ENCODE measurements at places on chromosomes 16 and 17.

DNA sequence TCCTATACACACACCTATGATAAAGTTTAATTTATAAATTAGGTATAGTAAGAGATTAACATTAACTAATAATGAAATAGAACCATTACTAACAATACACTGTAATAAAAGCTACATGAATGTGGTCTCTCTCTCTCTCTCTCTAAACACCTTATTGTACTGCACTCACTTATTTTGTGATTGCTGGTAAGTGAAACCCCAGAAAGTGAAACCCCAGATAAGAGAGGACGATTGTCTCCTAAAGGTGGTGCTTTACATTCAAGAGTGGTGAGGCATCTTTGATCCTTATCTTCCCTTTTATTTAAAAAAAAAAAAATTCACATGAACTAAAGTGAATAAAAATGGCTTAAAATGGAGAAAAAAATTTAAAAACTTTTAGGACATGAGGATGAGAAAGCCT is 80.1 kb upstream of the TRAP1 start:
- no peak for DNase-seq

GRCh38 chr16:63230421-63231040 is 1194.3 kb upstream of the CDH8 start:
- no peak for DNase-seq

DNA sequence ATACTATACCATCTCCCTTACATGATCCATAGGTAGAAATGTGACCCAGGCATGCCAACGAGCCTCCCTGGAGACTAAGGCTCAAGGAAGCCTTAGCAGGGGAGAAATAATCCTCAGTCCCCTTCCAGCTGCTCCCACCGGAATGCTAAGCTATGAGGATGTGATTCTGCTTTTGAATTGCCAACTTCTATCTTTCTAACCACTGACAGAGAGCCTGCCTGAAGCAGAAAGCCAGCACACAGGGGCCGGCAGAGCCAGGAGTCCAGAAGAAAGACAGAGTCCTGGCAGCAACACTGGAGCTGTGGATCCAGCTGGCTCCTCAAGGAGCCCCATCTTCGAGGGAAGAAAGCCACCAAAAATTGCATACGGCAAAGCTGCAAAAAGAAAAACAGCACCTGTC is 579.6 kb upstream of the CDH5 start:
- no peak for DNase-seq

DNA sequence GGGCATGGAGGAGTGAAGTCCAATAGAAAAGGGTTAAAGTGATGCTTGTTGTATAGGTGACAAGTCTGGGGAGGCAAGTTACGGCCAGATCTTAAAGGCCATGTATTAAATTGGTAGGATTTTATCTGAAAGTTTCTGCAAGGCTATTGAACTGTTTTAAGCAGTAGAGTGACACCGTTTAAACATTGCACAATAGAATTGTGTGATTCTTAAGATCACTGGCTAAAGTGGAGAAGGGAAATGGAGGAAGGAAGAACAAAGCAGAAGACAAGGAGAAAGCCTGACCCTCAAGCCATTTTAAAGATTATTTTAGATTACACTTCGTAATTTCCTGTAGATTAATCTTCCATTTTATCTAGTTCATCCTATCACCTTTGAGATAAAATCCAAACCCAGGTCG is 5.6 kb upstream of the MPHOSPH6 start:
- DNase-seq: no peak

DNA sequence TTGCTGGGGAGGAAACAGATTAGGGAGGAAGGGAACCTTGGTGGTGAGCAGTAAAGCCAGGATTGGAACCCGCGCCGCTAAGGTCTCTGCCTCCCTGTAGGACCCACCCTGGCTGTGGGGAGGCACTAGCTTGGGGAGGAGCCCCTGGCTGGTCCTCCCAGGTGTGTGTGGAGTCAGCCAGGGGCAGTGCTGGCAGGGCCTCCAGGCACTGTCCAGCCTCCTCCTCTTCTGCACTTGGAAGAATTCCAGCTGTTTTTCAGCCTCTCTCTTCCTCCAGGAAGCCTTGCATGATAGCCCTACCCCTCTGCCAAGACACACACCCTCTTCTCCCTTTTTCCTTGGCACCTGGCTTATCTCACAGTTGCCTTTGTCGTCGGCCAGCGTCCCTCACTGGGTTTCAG is 34.8 kb downstream of the TMEM235 start:
- DNase-seq: no peak

DNA sequence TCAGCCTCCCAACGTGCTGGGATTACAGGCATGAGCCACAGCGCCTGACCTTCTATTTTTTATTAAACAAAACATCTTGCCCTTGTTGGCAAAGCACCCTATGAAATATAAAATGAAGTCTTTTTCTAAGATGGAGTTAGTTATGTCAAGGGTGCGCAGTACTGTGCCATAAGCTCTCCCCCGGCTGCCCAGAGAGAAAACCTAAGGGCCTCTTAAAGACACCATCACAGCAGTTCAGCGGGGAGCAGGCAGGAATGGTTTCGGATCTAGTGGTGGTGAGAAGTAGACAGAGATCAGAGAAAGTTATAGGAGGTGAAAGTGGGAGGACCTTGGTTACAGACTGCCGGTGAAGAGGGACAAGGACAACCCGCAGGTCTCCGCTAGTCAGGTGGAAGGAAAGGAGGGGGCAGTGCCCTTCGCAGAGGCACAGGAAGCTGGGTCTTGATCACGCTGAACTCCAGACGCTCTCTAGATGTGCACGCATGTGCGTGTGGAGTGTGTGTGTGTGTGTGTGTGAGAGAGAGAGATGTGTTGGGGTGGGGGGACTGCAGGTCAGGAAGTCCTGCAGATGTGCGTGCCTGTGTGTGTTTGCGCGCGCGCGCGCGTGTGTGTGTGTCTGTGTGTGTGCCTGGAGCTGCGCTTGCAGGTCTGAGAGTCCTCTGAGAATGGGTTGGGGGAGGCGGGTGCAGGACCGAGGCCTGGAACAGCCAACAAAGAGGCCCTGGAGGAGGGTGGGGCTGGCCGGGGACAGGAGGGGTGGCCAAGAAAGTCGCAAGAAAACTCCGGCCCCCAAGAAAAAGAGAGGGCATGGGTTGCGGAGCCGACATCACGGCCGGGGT is 748 bp upstream of the CMTM3 start:
- DNase-seq: no peak

DNA sequence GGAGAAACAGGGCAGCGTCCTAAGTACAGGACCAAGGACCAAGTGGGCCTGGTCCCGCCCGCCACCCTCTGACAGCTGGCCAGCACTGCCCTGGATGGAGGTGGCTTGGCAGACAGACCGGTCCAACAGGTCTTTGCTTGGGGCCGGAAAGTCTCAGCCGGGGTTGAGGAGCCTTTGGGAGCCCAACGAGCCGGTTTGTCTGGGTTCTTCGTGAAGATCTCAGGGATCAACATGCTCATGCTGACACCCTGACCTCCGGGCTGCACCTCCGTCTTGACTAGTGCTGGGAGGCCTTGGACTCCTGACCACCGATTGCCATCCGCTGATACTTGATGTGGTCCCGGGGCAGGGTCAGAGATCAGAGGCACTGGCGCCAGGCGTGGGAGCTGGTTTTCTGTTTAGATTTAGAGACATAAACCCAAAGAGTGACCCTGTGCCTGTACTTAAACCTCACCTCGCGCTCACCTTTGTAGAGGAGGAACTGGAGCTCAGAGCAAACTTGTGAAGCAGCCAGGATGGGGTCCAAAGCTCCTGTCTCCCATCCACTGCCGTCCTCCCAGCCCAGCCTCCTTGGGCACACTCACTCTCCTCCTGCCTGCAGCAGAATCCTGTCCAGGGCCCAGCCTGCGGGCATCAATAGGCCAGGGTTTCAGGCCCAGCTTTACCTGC is 92.1 kb upstream of the GSE1 start:
- no peak for DNase-seq

DNA sequence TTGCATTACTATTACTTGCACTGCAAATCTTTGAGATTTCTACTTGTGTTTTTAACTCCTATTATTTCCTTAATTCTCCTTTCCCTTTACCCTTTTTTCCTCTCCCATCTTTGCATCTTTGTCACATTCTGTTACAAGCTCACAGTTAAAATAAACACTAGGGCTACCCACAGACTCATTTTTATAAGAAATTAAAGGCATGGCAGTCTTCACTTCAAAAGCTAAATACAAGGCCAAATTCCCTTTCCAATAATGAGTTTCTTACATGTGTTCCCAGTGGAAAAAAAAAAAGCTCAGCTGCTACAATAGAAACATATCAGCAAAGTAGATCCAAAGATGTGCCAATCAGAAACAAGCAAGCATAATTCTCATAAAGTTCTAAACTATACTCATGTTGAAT is 3.7 kb upstream of the BRIP1 start:
- no peak for DNase-seq

DNA sequence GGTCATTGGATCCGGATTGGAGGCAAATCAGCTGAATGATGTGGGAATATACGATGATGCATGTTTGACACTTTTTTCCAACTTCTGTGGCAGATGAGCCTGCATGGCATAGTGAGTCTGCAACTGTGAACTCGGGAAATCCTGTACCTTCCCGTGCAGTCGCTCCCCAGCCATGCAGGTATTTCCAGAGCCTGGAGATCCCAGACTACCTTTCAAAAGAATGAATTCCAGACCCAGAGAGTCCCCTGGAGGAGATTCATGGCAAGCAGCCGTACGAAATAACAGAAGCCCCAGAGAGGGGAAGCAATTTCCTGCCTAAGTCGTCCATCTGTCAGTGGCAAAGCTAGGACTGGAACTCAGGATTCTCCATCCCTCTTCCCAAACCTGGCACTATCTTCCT is 75.7 kb upstream of the FAM20A start:
- no peak for DNase-seq

DNA sequence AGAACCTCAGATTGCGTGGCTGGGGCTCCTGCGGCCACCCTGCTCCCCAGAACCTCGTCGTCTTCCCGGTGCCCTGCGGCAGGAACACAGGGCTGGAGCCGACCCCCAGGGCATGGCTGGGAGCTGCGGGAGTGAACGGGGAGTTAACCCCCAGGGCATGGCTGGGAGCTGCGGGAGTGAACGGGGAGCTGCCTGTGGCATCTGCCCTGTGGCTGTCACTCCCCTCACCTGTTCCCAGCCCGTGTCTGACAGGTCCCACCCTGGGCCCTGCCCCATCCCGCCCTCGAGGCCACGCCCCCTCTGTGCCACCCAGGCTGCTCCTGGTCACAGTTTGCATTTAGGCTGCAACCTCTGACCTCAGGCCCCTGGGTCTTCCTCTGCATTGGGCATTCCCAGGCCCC is 39.4 kb upstream of the ACSF3 start:
- no peak for DNase-seq

GRCh38 chr17:30921544-30922196 is at the start of gene ADAP2:
Gene ADAP2, plus strand, starts transcription at chr17:30921945. Its CDS starts 70 bp downstream, at chr17:30922015.
- peak; percentile 7 for DNase-seq

- DNase-seq: no peak
Measured at GRCh38 chr16:85436207-85436606, 176.9 kb upstream of the GSE1 start.

DNA sequence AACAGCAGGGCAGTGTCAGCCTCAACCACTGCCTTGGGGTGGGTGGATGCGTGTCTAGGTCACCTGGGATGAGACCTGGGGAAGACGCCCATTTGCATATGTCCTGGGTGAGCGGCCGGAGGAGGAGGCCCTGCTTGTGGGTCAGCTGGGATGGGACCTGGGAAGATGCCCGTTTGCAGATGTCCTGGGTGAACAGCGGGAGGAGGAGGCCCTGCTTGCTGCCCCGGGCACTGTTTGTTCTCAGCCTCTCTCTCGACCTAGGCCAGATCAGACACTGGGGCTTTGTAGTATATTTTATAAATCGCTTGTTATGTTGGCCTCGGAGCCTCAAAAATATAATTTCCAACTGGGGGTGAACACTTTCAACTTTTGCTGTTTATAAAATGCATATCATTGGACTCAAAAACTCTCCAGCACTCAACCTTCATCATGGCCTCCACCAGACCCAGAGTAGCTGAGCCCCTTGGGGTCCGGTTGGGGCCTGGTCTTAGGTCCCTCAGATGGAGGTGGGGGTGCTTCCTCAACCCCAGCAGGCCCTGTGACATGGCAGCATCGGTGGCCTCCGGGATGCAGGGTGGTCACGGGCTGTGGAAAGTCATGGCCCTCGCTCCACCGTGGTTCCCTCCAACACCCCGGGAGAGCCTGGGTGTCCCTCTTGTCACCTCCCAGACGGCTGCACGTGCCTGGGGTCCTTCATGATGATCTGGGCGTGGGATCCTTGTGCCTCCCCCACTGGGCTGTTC is 17.3 kb downstream of the DBNDD1 start:
- DNase-seq: no peak

DNA sequence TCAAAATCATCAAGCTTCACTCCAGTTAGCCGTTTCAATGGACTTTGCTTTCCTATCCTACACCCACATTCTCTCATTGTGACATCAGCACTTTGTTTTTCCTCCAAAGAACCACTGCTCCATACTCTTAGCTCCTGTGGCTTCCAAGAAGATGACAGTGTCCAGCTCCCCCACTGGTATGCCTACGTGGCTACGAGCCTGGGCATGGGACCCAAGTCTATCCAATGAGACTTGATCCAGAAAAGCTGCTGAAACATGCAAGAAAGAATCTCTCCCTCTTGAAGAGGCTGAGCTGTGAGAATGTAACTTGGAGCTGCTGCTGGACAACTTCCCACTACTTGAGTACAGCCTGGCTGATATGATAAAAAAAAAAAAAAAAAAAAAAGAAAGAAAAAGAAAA is 9.4 kb downstream of the TOX3 start:
- DNase-seq: no peak

- no peak for DNase-seq
Measured at GRCh38 chr17:77352441-77352840, 211.7 kb downstream of the SEC14L1 start.

DNA sequence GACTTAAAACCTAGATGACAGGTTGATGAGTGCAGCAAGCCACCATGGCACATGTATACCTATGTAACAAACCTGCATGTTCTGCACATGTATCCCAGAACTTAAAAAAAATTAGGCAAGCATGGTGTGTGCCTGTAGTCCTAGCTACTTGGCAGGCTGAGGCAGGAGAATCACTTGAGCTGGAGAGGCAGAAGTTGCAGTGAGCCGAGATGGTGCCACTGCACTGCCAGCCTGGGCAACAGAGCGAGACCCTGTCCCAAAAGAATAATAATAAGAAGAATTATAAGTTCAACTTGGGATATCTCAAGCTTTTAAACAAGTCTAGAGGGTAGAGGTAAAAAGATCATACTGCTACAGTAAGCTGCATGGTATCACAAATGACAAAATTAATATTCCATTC is 9.8 kb downstream of the CDC6 start:
- no peak for DNase-seq

DNA sequence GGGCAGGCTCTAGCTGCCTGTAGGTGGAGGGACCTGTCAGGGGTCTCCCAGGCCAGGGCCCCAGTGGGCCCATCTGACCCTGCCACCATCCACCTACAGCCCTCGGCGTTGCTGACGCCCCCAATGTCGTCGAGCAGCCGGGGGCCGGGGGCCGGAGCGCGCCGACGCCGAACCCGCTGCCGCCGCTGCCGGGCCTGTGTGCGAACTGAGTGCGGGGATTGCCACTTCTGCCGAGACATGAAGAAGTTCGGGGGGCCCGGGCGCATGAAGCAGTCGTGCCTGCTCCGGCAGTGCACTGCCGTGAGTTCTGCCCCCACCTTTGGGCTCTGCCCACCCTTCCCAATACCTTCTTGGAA is 2.2 kb downstream of the FBXL19 start:
- no peak for DNase-seq

- DNase-seq: no peak
Measured at GRCh38 chr17:82332669-82333278, 792 bp downstream of the SECTM1 start.

- no peak for DNase-seq
Measured at GRCh38 chr17:50557630-50558029, 2.9 kb upstream of the CACNA1G start.
